NCI-H1694 (cell line): ENCODE measurements at places on chromosomes 2 and 18.
A peak's percentile ranks its signal among the peaks of the same experiment; 100 is the strongest.

DNA sequence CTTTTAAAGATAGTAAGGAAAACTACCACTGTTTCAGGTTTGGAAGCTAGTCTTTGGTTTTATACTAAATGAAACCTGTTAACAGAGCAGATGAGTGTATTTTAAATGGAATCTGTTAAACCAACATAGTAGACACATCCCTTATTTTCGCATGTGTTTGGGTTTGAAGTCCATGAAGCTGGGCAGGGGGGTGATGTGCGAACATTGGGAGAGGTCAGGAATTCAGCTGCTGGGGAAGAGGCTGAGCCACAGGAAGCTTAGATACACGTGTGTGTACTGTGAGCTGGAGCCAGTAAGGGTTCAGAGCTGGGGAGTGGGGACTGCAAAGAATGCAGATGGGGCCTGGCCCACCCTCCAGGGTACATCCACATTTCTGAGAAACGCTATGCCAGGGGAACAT is 176.9 kb downstream of the VAPA start:
- DNase-seq: no peak

- no peak for DNase-seq
Measured at GRCh38 chr2:30639836-30640235, 167.4 kb downstream of the CAPN13 start.

- peak; percentile 98 for DNase-seq
Measured at GRCh38 chr2:98479959-98480524, 35.4 kb downstream of the INPP4A start.

DNA sequence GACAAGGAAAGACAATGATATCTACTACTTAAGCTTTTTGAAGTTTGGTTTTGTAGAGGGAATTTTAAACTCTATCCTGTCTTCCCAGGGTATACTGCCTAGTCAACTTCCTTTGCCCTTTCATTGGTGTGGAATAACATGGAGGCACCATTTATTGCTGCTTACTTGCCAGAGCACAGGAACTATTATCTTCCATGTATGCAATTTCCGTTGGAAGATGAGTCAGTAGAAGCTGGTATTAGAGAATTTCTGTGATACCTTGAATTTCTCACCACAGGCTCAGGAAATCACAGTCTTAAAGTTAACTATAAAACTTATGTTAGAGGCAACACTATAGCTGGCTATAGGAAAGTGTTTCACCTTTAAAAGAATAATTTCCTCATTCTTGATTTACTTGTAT is 40.9 kb upstream of the RGPD4 start:
- no peak for DNase-seq

DNA sequence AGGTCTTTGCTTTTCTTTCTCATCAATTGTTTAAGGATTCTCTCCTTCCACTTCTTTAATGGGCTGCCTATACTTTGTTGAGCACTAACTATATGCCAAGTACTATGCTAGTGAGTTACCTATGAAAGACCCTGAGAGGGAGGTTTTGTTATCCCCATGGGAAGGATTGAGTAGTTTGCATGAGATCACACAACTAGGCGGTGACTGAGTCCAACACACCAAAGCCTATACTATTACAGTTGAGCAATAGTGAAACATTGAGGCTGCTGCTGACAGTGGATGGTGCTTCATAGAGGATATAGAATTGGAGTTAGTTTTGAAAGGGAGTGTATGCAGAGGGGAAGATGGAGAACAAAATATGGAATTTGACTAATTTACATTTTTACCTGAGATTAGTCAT is 15.8 kb downstream of the NABP1 start:
- no peak for DNase-seq

DNA sequence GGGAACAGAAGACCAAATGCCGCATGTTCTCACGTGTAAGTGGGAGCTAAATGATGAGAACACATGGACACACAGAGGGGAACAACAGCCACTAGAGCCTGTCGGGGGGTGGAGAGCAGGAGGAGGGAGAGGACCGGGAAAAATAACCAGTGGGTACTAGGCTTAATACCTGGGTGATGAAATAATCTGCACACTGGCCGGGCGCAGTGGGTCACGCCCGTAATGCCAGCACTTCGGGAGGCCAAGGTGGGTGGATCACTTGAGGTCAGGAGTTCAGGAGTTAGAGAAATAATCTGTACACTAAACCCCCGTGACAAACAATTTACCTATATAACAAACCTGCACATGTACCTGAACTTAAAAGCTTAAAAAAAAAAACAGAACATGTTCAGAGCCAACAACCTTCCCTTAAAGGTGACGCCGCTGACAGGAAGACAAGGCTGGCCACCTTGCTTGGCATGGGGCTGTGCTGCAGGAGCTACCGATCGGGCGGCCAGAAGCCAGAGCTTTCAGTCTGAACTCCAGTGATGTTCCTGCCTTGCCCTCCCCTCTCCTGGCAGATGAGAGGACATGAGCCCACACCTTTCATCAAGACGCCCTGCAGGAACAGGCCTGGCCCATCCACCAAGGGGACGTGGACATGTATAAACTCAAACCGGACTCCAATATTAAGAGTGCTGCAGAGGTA is 11.2 kb downstream of the SLC66A2 start:
- DNase-seq: no peak

- DNase-seq: no peak
Measured at GRCh38 chr18:39345321-39345720, 1779.7 kb upstream of the CELF4 start.

DNA sequence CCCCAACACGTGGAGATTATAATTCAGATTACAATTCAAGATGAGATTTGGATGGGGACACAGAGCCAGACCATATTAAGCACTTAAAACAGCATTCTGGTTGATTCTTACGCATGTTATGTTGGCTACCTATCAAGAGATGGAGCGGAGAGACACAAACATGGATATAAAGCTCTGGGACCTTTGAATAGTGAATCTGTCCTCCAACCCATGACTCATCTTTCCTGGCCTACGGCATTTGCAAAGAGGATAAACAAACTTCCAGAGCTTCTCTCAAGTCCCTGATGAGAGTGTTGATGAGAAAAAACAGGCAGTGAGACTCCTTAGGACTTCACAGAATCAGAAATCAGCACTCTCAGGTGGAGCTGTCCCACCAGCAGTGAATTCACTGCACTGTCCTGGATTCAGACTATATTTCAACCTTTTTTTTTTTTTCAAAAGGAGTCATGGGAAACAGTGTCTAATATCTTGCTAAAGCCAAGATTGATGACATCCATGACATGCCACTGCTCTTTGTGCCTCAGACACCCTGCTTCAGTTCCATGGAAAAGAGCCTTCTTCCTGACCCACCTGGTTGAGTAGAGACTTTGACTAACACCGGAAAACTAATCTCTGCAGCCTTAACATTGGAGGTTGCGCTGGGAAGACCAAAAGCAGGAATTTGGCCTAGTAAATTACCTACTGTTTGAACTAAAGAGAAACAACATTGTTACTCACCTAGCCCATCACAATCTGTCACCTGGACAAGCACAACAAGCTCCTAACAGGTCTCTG is 62.1 kb upstream of the NPAS2 start:
- no peak for DNase-seq

- DNase-seq: no peak
Measured at GRCh38 chr18:45384962-45385315, 230.3 kb upstream of the SLC14A2 start.

DNA sequence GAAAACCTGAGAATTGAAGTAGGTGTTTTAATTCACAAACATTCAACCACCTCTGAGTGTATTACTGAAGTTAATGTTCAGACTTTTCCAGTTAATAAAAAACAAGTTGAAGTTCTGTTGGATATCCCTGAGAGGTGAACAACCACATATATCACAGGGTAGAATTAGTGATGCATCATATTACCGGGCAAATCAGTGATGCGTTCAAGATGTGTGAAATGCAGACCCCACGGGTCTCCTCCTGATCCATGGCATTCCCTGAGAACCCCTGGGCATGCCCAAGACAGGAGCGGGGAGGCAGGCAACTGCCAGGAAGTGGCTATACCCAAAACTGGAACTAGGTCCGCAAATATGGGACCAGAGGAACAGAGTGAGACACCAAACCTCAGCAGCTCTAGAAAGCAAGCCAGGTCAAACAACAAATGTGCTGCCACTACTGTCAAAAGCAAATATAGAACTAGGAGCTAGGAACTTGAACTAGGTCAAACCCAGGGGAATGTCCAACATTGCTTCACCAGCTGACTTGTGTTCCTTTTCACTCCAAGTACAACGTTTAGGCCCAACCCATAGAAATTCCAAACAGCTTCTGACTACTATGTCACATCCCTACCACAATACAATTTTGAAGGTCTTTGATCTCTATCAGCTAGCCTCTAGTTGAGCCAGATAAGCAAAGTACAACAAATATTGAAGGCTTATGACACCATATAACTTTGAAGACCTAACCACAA is 20.2 kb downstream of the PSTPIP2 start:
- no peak for DNase-seq

DNA sequence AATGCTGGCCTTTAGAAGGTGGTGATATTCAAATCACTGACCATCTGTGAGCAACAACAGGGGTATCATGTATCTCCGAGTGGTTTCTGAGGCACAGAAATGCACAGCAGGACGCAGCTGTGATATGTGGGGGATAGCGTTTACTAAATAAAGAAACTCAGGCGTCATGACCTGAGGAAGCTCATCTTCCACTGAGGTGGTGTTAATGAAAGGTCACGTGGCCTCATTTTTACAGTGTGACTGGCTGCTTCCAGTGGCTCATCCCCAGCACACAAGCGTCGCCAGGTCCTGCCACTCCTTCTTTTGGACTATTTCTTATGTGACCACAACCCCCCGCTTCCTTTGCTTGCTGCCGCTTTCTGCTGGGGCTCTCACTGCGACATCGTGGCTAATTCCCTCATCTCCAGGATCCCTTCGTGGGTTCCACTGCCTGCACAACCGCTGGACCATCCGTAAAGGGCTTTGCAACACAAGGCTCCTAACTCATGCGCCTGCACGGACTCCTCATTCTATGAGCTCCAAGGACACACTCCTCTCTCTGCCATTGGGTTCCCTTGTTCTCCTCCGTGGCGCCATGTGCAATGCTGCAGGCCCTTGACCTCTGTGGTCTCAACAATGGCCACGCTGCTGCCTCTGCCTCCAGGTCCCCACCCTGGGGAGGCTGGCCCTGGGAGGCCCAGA is 109.3 kb downstream of the MBP start:
- no peak for DNase-seq

DNA sequence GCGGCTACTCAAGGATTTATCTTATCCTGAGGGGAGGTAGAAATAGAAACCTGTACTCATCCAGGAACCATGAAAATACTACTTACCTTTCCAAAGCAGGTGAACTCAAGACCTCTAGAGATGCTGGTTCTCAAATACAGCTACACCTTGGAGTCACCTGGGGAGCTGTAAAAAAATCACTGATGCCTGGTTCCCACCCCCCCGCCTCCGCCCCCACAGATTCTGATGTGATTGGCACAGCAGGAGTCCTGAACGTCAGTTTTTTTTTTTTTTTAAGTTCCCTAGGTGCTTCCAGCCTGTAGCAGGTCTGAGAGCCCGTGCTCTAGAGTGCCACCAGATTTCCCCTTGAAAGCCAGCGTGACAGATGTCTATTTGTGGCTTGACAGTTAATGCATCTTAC is 113.6 kb downstream of the MRO start:
- DNase-seq: no peak

DNA sequence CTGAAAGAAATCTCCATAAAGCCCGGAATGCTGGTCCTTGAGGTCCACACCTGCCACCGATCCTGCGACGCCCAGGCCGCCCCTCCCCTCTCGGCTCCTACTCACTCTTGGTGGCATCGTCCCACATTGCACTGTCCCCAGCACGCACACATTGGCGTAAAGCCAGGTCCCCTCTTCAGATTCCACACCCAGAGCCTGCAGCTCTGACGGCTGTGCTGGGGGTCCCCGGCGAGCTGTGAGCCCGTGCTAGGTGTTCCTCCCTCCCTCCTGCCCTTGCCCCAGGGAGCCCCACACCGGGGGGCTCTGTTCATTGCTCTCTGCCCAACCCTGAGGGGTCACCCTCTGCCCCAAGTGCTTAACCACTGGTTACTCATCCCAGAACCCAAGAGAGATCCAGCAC is 8.5 kb downstream of the TPO start:
- DNase-seq: no peak

- no peak for DNase-seq
Measured at GRCh38 chr2:16952805-16953204, 287.2 kb upstream of the CYRIA start.

- DNase-seq: no peak
Measured at GRCh38 chr2:60067006-60067405, 486.4 kb downstream of the BCL11A start.

GRCh38 chr2:225156853-225157451 is 114.7 kb upstream of the DOCK10 start:
- no peak for DNase-seq

GRCh38 chr2:113985554-113986397 is 95.9 kb downstream of the ACTR3 start:
- no peak for DNase-seq

DNA sequence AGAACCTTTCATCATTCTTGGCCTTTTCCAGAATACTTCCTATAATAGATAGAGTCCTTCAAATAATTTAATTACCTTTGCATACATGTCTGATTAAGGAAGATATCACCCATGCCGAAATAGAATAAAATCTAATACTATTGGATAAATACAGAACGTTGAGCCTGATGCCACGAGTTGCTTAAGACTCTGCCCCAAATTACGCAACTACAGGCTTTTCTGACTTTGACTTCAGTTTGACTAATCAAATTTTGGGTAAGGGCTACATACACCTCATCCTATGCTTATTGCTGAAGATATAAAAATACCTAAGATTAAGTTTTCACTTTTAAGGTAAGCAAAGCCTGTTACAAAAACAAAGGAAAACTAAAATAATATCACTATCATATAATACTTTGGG is 1065.1 kb upstream of the NRXN1 start:
- DNase-seq: no peak
